Glutamatergic neuron (in vitro differentiated cells): ENCODE measurements at places on chromosomes 2 and 18. TPM values are rescaled to one million over a fixed set of nuclear protein-coding genes. Genes with fewer than 3 reads are reported as not detected.

Gene FER1L5
- 0.51 TPM for total RNA-seq

Gene COLEC11
- not detected for total RNA-seq

Gene IL1RL1
- total RNA-seq, result not detected

Gene GPR35
- total RNA-seq, result 1.5 TPM

Gene FSHR
- not detected for total RNA-seq

Gene WNT10A
- total RNA-seq, result 0.17 TPM

Gene ANKRD53
- total RNA-seq, result 11.7 TPM

Gene CELF4
- total RNA-seq, result 38.4 TPM

Gene AQP12B
- total RNA-seq, result not detected

Gene MOCOS
- total RNA-seq, result 1.3 TPM

Gene TANC1
- 14.9 TPM for total RNA-seq

DNA sequence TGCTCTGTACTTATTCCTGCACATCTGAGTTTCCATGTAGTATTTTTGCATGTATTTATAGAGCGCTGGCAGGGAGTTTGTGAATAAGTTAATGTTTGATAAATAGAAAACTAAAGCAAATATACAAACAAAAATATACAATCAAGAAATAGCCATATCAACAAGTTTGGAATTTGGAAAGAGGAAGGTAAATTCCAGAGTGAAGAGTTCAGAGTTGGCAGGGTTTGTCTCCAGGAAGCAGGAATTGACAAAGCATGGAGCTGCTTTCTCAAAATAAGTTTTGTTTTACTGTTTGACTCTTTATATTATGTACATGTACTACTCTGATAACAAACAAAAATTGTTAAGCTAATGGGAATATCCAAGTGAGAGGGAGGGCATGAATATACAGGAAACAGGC lies 80.3 kb downstream of the SPOPL start:
- peaks cover 2% of the 10 kb centered on the region for H3K27me3 ChIP-seq
- no peak overlapping the region for H3K27ac ChIP-seq
- H3K4me3 ChIP-seq, result no peak overlapping the region
- H3K4me1 ChIP-seq, result peaks cover 12% of the 10 kb centered on the region
- peaks cover 18% of the 10 kb centered on the region for H3K36me3 ChIP-seq

DNA sequence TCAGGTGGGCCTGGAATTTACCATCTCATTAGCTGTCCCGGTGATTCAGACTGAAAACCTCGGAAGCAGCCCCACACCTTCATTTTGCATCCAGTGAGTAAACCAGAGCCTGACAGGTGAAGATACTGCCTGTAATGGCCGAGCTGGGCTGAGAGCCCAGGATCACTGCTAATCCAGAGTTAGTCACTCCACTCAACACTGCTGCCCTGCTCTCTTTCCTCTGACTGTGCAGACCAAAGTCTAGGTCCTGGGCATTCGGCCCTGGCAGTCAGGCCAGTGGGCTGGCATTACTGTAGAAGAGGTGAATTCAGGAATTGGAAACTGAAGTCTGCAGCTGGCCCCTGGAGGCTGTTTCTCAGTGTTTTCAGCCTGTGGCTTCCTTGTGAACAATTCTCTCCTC lies 44.3 kb downstream of the TMEM17 start:
- no peak overlapping the region for H3K27ac ChIP-seq
- H3K4me3 ChIP-seq, result no peak overlapping the region
- H3K27me3 ChIP-seq, result no peaks in the 10 kb centered on the region
- H3K36me3 ChIP-seq, result no peaks in the 10 kb centered on the region

- no peaks in the 10 kb centered on the region for H3K36me3 ChIP-seq
- no peak overlapping the region for H3K4me3 ChIP-seq
- peaks cover 8% of the 10 kb centered on the region for H3K27me3 ChIP-seq
- peaks cover 36% of the 10 kb centered on the region for H3K4me1 ChIP-seq
- no peak for DNase-seq
- H3K27ac ChIP-seq, result no peak overlapping the region
These were observed 405 bp downstream of the SOS1 start for GRCh38 chr2:39120521-39120770.

DNA sequence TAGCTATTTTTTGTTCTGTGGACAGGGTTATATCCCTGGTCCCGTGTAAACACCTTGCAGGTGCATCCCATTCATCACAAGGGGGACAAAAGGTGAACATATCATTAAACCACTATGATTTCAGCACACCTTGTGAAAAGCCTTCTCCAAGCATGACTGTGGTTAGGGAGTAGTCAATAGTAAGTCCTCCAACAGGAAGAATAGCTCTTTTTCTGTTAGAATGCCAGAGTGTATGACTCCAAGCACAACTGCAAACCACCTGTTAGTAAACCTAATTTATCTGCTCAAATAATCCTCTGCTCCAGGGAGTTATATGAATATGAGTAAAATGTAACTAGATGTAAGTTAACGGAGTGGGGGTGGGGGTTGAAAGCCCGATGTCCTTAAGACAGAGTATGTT lies 240.5 kb downstream of the AGPS start:
- peaks cover 2% of the 10 kb centered on the region for H3K27me3 ChIP-seq
- peaks cover 23% of the 10 kb centered on the region for H3K4me1 ChIP-seq
- H3K4me3 ChIP-seq, result no peak overlapping the region
- no peak for DNase-seq
- no peak overlapping the region for H3K27ac ChIP-seq
- H3K36me3 ChIP-seq, result no peaks in the 10 kb centered on the region

DNA sequence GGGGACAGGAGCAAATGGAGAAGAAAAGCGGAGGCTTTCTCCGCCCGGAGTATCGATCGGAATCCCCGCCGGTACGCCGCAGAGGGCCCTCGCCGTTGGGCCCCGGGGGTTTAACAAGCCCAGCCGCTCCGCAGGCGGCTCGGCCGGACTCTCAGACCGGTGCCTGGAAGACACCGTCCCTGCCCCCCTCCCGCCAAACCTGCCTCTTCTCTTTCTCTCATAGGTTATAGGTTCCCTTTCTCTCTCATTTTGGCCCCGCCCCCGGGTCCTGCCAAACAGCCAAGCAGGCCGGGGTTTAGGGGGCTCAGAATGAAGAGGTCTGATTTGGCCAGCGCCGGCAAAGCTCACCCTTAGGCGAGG lies 4.4 kb downstream of the ONECUT2 start:
- H3K4me1 ChIP-seq, result peaks cover 30% of the 10 kb centered on the region
- peaks cover 9% of the 10 kb centered on the region for H3K36me3 ChIP-seq
- peak; percentile 88 for DNase-seq
- H3K27ac ChIP-seq, result peak overlapping the region; percentile 99
- H3K4me3 ChIP-seq, result peak overlapping the region; percentile 99

- H3K4me1 ChIP-seq, result peaks cover 3% of the 10 kb centered on the region
- no peak overlapping the region for H3K27ac ChIP-seq
These were observed 43.0 kb downstream of the KLHL29 start for GRCh38 chr2:23427976-23428375.

DNA sequence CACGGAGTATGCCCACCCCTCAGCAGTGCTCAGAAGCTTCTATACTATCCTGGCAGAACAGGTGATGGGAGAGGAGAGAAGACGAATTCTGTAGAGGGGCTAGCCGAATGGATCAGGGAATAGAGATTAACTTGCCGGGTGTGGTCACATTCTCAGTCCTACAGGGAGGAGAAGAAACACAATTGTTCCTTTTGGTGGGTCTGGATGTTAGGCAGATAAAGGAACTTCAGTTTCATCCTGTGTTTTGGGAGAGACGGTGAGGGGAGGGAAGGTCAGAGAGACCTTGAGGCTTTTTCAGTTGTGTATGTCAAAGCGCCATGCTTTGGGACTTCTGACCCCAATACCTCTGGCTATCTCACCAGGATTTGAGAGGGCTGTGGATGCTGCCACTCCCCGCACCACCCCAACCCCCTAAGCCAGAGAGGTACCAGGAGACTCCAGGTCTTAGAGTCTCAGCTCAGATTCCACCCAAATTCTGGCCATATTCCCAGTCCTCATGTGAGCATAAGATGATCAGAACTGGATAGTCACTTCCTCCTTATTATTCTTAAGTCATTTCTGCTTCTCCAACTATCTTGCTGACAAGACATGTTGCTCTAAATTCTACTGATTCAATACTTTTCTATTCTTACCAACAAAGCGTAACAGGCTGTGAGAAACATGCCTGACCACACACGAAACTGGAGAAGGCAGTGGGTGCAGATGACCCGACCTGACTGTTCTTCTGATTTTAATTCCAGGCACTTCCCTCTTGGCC lies 2.3 kb upstream of the TMEM37 start:
- H3K27me3 ChIP-seq, result peaks cover 19% of the 10 kb centered on the region
- H3K4me3 ChIP-seq, result no peak overlapping the region
- no peaks in the 10 kb centered on the region for H3K4me1 ChIP-seq
- H3K36me3 ChIP-seq, result no peaks in the 10 kb centered on the region

DNA sequence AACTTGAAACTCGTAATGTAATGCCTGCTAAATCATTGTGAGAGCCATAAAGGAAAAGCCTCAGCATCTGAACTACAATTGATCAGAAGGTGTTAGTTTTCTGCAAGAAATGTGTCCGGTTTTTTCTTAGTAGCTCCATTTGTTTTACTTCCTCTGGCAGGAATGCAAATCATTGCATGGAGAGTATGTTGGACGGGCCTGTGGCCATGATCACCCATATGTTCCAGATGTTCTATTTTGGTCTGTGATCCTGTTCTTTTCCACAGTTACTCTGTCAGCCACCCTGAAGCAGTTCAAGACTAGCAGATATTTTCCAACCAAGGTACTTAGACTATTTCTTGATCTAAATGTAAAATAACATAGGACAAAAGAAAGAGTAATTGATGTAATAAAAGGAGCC lies 126.6 kb downstream of the DPP4 start:
- no peak overlapping the region for H3K27ac ChIP-seq
- H3K27me3 ChIP-seq, result no peaks in the 10 kb centered on the region
- peaks cover 14% of the 10 kb centered on the region for H3K4me1 ChIP-seq
- no peak overlapping the region for H3K4me3 ChIP-seq
- no peaks in the 10 kb centered on the region for H3K36me3 ChIP-seq

- no peak for DNase-seq
- no peaks in the 10 kb centered on the region for H3K36me3 ChIP-seq
- peaks cover 4% of the 10 kb centered on the region for H3K4me1 ChIP-seq
- no peaks in the 10 kb centered on the region for H3K27me3 ChIP-seq
- H3K27ac ChIP-seq, result peak overlapping the region; percentile 55
These were observed 20.1 kb downstream of the CEP68 start for GRCh38 chr2:65076345-65076710.

- H3K4me3 ChIP-seq, result no peak overlapping the region
These were observed 89.1 kb upstream of the TTC27 start for GRCh38 chr2:32538735-32539134.

- H3K4me1 ChIP-seq, result no peaks in the 10 kb centered on the region
- no peak for DNase-seq
- H3K4me3 ChIP-seq, result no peak overlapping the region
- no peaks in the 10 kb centered on the region for H3K36me3 ChIP-seq
These were observed 95.3 kb upstream of the ID2 start for GRCh38 chr2:8586457-8587051.

GRCh38 chr2:3706892-3707291 lies 3.5 kb downstream of the DCDC2C start:
- peaks cover 14% of the 10 kb centered on the region for H3K36me3 ChIP-seq
- H3K27me3 ChIP-seq, result peaks cover 13% of the 10 kb centered on the region
- H3K4me3 ChIP-seq, result no peak overlapping the region
- peaks cover 5% of the 10 kb centered on the region for H3K4me1 ChIP-seq
- H3K27ac ChIP-seq, result no peak overlapping the region

DNA sequence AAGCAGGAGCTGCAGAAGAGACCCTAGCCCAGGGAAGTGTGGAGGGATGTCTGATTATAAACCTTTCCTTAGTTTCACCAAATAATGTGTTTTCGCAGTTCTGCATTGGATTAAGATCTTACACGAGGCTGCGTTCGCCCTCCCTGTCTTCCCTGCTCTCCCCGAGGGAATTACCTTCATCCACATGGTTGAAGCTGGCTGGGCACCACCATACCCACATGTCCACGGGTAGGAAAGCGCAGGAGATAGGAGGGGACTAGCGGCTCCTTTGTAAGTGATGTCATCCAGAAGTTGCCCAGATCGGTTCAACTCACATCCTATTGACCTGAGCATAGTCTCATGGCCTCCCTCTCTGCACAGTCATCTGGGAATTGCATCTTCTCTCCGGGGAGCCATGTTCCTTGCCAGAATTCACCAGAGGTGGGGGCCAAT lies 1.1 kb downstream of the TTL start:
- H3K36me3 ChIP-seq, result no peaks in the 10 kb centered on the region
- H3K4me1 ChIP-seq, result peaks cover 25% of the 10 kb centered on the region
- peak; percentile 42 for DNase-seq
- H3K27me3 ChIP-seq, result peaks cover 12% of the 10 kb centered on the region

DNA sequence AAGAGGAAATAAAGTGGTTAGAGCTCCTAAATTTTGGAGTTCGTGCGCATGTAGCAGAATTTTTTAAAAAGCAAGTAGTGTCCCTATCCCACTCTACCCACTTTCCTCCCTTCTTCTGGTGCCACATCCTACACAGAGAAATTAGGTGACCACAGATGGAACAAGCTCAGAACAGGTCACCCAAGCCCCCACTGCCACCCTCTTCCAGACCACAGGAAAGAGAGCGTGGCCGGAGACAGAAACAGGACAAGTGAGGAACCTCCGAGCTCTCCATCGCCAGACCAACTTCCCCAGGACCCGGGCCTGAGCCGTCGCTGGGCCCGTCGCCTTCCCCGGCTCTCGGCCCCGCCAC lies 433 bp downstream of the NPC1 start:
- no peak for DNase-seq
- H3K4me1 ChIP-seq, result peaks cover 7% of the 10 kb centered on the region
- H3K36me3 ChIP-seq, result no peaks in the 10 kb centered on the region
- peak overlapping the region; percentile 94 for H3K4me3 ChIP-seq
- H3K27ac ChIP-seq, result peak overlapping the region; percentile 66

- peaks cover 3% of the 10 kb centered on the region for H3K27me3 ChIP-seq
- H3K4me1 ChIP-seq, result peaks cover 16% of the 10 kb centered on the region
- H3K4me3 ChIP-seq, result no peak overlapping the region
- no peak for DNase-seq
These were observed 66.7 kb downstream of the NDUFA10 start for GRCh38 chr2:239958473-239958765.

DNA sequence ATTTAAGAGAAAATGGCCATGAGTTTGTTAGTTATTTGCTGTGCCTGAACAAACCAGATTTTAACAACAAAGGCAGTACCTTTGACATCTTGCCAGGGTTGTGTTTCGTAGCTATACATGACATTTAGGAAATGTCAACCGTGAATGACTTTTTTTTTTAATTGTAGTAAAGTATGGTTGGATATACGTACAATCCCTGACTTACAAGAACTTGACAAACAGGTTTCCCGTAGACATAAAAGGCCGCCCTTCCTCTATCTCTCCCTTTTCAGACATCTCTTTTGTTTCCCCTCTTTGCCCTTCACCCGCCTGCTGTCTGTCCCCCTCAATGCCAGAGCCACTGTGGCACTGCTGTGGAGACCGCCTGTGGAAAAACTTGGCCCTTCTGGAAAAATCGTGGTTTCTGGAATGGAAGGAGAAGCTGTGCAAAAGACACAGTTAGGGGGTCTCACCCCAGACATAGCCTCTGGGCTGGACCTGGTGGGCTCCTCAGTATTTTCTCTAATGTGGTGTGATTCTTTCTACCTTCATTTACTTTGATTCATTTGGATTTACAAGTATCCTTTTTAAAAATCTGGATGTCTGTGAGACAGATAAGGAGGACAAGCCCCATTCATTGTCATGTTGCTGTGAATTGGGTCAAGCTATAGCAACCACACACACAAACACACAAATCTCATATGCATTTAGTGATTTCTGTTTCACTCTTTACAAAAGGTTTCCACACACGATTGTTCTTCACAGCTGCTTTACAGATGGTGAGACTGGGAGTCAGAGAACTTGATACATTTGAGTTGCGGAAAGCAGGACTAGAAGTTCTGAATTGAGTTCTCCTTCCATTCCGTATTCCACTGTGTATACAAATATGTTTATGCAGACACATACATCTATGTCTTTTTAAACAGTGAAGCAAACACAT lies 48.6 kb downstream of the SPATS2L start:
- no peaks in the 10 kb centered on the region for H3K36me3 ChIP-seq
- no peak for DNase-seq
- H3K27ac ChIP-seq, result no peak overlapping the region
- no peak overlapping the region for H3K4me3 ChIP-seq
- H3K27me3 ChIP-seq, result no peaks in the 10 kb centered on the region

- H3K27ac ChIP-seq, result no peak overlapping the region
- no peaks in the 10 kb centered on the region for H3K36me3 ChIP-seq
- peaks cover 10% of the 10 kb centered on the region for H3K4me1 ChIP-seq
- DNase-seq, result no peak
These were observed 39.5 kb downstream of the SDC1 start for GRCh38 chr2:20185176-20186022.
